ENCODE measurements at places on chromosomes 7 and 10. TPM values are rescaled to one million over a fixed set of nuclear protein-coding genes. Genes with fewer than 3 reads are reported as not detected.

Gene FAM237B
- not detected for total RNA-seq

Gene IL2RA
- 1,808 TPM for total RNA-seq

Gene FAM131B
- total RNA-seq: 1.3 TPM

DNA sequence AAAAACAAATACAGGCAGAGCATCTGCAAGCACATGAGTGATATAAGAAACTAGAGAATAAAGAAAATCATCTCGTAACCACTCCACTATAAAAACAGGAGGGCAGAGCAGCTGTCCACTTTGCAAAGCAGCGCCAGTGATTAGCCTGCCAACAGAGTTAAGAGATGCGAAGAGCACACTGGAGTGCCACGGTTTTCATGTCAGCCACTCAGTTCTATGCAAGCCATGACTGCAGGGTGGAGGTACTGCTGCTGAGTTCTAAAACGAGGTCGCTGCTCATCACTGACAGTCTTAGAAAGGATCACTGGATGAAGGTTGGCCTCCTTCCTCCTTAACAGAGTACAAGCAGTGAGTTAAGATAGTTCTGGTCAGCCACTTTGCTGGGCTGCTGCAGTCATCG lies 58.5 kb downstream of the FGFR2 start:
- H3K4me3 ChIP-seq: no peak overlapping the region
- H3K27me3 ChIP-seq: no peaks in the 10 kb centered on the region
- H3K36me3 ChIP-seq: no peaks in the 10 kb centered on the region
- no peak overlapping the region for H3K27ac ChIP-seq
- no peak for DNase-seq

GRCh38 chr10:29189256-29189655 lies 99.6 kb upstream of the LYZL1 start:
- no peak overlapping the region for H3K27ac ChIP-seq
- H3K36me3 ChIP-seq: no peaks in the 10 kb centered on the region
- peaks cover 4% of the 10 kb centered on the region for H3K27me3 ChIP-seq
- H3K4me3 ChIP-seq: no peak overlapping the region
- no peaks in the 10 kb centered on the region for H3K4me1 ChIP-seq

DNA sequence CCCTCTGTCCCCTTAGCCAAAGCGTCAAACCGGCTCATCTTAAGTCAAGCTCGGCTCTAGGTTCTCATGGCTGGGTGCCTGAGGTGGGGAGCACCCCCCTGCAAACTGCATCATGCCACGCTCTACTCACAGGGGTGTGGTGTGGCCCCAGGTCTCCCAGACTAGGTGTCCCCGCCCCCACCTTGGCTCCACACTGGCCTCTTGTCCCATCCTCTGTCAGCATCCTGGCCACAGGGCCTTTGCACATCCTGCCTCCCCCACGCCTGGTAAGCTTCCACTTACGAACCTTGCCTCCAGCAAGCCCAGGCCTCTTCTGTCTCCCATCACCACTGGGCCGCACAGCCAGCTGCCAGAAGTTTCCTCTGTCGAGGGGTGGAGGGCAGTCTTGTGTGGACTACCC lies 20.2 kb upstream of the GRIFIN start:
- H3K4me1 ChIP-seq: no peaks in the 10 kb centered on the region
- no peak for DNase-seq
- H3K36me3 ChIP-seq: no peaks in the 10 kb centered on the region
- H3K27ac ChIP-seq: no peak overlapping the region
- H3K4me3 ChIP-seq: no peak overlapping the region

DNA sequence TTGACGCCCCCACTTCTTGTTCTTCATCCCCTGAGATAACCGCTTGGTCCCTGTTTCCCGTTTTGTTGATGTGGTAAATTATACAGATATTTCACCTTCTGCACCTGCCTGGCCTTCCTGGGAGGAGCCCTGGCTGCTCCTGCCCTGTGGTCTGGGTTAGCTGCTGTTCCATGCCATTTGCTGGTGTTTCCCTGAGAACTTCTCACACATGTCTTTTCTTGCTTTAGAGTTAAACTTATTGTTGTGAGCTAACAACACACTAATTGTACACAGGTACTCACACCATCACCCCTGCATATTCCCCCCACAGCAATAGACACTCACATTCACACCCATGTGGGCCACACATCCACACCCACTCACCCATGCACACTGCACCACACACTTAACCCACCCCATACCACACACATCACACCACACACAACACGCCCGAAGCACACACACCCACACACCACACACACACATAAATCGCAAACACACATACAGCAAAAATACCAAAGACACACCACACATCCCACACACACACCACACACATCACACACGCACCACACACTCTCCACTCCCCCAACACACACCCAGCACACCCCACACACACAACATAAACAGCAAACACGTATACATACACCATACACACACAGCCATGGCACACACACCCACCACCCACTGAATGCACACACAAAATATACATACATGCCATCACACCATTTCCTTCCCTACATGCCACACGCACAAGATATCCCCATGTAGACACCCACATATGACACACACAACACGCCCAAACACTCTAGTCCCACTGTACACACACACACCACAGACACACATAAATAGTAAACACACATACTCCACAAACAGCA lies 19.4 kb upstream of the ANTXRL start:
- H3K27ac ChIP-seq: no peak overlapping the region
- no peak overlapping the region for H3K4me3 ChIP-seq
- DNase-seq: no peak
- peaks cover 16% of the 10 kb centered on the region for H3K4me1 ChIP-seq
- no peaks in the 10 kb centered on the region for H3K27me3 ChIP-seq

- H3K27me3 ChIP-seq: no peaks in the 10 kb centered on the region
- H3K4me1 ChIP-seq: peaks cover 71% of the 10 kb centered on the region
- H3K36me3 ChIP-seq: peaks cover 15% of the 10 kb centered on the region
- DNase-seq: no peak
These were observed 119.3 kb downstream of the CABCOCO1 start for GRCh38 chr10:61781969-61782403.

DNA sequence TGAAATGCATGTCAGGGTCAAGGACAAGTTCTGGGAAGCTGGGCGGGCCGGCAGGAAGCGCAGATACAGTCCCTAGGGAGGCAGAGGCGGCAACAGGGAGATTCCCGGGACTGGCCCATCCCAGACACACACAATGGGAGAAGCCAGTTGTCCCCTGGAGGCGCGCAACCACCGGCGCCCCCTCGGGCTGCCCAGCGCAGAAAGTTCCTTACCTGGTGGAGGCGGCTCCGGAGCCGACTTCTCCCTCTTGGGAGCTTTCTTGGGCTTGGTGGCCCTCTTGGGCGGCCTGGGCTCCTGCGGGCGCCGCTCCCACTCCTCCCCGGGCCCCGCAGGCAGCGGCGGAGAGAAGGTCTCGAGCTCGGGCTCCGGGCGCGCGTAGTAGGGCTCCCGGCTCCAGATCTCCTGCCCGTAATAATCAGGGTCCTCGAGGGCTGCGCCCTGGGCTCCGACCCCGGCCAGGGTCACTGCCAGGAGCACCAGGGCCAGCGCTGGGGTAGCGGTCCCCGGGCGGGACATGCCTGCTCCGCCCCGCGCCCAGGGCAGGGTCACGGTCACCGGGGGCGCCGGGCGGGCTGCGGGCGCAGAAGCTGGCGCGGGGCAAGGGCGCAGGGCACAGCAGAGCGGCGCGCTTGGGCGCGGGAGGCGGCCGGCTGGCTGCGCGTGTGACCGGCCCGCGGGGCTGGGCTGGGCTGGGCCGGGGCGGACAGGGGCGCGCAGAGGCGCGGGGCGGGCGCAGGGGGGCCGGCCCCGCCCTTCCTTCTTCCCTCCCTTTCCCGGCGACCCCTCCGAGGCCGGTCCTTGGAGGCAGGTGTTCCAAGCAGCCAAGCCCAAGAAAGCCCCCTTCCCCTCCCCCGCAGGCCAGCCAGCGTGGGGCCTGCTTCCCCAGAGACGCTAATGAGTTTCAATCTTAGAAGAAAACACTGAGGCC lies at the start of gene CPXM2:
Gene CPXM2 (minus strand): TSS at position 664 of the 928 bp plus-strand sequence. CDS start 148 bp downstream, at position 516.
- H3K36me3 ChIP-seq: no peaks in the 10 kb centered on the region
- peaks cover 25% of the 10 kb centered on the region for H3K27me3 ChIP-seq
- H3K27ac ChIP-seq: no peak within 1 kb of the TSS

DNA sequence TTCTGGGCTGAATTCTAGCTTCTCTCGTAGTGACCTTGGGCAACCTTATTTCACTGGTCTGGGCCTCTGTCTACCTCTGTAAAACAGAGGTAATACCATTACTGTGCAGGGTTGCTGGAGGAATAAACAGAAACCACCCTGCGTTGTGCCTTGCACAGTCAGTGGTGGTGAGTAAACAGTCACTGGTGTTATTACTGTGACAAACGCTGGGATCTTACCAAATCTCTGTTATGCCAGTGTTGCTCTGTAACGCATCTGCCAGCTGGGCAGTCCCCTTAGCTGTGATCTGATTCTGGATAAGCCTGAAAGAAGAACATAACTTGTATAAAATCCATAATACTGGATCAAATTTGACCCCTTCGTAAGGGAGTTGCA lies 49.4 kb downstream of the NOD1 start:
- peaks cover 56% of the 10 kb centered on the region for H3K36me3 ChIP-seq
- no peak for DNase-seq
- H3K27ac ChIP-seq: no peak overlapping the region
- H3K27me3 ChIP-seq: no peaks in the 10 kb centered on the region
- no peaks in the 10 kb centered on the region for H3K4me1 ChIP-seq

- DNase-seq: peak; percentile 60
- peaks cover 30% of the 10 kb centered on the region for H3K4me1 ChIP-seq
- peaks cover 69% of the 10 kb centered on the region for H3K36me3 ChIP-seq
These were observed 836 bp downstream of the KMT2E start for GRCh38 chr7:105014693-105015389.

DNA sequence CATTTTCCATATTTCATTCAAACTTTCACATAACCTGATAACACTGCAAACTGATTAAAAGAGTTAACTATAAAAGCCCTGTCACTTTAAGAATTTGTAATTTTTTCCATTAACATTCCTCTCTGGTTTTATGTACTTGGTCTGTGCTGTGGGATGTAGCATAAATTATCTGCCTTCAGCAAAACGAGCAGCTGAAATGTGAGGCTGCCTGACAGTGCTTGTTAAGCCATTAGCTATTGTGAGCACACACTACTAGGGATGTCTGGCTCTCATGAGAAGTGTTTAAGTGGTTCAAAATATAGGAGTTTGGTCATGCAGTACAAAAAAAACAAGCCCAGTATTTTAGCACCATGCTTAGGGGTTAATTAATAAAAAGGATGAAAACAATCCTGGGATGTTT lies 63.0 kb downstream of the HOXA1 start:
- H3K4me1 ChIP-seq: peaks cover 17% of the 10 kb centered on the region
- H3K36me3 ChIP-seq: no peaks in the 10 kb centered on the region
- H3K4me3 ChIP-seq: no peak overlapping the region

DNA sequence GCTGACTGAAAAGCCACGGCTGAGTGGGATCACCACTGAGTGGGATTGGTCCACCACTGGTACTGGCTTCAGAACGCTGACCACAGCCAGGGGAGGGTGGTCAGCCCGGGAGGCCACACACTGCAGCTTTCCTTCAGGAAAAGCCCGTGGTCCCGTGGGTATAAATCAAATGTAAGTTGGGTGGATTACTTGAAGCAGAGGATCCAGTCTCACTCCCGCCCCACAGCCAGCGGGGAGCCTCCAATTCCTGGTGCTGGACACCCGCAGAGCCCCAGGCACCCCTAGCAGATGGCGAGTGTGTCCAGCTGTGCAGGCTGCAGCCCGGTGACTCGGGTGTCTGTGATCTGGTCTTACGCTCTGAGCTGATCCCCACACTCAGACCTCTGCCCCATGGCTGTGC lies 231.1 kb upstream of the ZNF32 start:
- no peak overlapping the region for H3K4me3 ChIP-seq
- H3K36me3 ChIP-seq: no peaks in the 10 kb centered on the region
- H3K27me3 ChIP-seq: peaks cover 3% of the 10 kb centered on the region
- H3K4me1 ChIP-seq: peaks cover 1% of the 10 kb centered on the region

- no peak overlapping the region for H3K4me3 ChIP-seq
- peaks cover 66% of the 10 kb centered on the region for H3K4me1 ChIP-seq
- peaks cover 4% of the 10 kb centered on the region for H3K27me3 ChIP-seq
- DNase-seq: no peak
- peaks cover 45% of the 10 kb centered on the region for H3K36me3 ChIP-seq
These were observed 6.5 kb downstream of the FAM53B start for GRCh38 chr10:124737708-124738107.

- no peaks in the 10 kb centered on the region for H3K36me3 ChIP-seq
- H3K27ac ChIP-seq: peak overlapping the region; percentile 4
- DNase-seq: no peak
- H3K4me1 ChIP-seq: peaks cover 50% of the 10 kb centered on the region
- H3K27me3 ChIP-seq: no peaks in the 10 kb centered on the region
- H3K4me3 ChIP-seq: no peak overlapping the region
These were observed 84.7 kb downstream of the MAPK8 start for GRCh38 chr10:48390933-48391845.

GRCh38 chr7:98795741-98796493 lies 73.9 kb downstream of the TMEM130 start:
- H3K27me3 ChIP-seq: peaks cover 2% of the 10 kb centered on the region
- no peaks in the 10 kb centered on the region for H3K36me3 ChIP-seq
- H3K27ac ChIP-seq: peak overlapping the region; percentile 63

DNA sequence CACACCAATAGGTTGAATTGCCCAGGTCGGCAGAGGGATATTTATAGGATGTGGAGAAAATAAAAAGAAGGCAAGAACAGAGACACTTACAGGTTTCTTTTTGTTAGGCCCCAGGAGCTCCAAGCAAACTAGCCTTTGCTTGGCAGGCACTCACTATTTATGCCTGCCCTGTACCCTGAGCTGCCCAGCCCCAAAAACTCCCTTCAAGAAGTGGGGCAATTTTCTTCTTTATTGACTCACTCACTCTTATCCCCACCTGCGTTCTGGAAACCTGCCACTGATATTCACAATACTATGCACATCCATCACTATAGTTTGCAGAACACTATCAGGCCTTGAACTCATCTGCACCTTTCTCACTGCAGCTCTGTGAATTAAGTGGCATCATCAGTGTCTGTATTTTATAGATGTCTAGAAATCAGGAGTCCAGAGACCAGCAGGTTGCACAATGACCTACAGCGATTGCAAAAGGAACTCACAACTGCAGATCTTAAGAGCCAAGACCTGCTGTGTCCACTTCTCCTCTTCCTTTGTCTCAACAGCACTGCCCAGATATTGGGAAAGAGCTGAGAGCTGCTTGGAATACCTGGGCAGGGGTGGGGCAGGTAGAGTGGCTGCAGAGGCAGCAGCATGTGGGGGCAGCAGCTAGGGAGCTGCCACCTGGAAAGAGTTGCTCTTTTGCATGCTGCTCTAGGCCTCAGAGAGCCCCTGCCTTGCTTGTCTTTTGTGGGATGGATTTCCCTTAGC lies at the start of gene SFTPD:
Gene SFTPD (minus strand): TSS at position 130 of the 747 bp plus-strand sequence. CDS start 2,446 bp downstream, outside the sequence.
- H3K36me3 ChIP-seq: no peaks in the 10 kb centered on the region
- DNase-seq: no peak
- H3K4me1 ChIP-seq: no peaks in the 10 kb centered on the region
- H3K27me3 ChIP-seq: peaks cover 6% of the 10 kb centered on the region
- no peak within 1 kb of the TSS for H3K4me3 ChIP-seq

- H3K27me3 ChIP-seq: no peaks in the 10 kb centered on the region
- H3K36me3 ChIP-seq: no peaks in the 10 kb centered on the region
- no peak overlapping the region for H3K27ac ChIP-seq
These were observed 509.5 kb downstream of the PLXNA4 start for GRCh38 chr7:132066761-132067171.

- H3K4me1 ChIP-seq: peaks cover 1% of the 10 kb centered on the region
- no peak overlapping the region for H3K27ac ChIP-seq
- DNase-seq: no peak
These were observed 11.3 kb downstream of the SAP25 start for GRCh38 chr7:100562195-100563099.

All from activated T-helper 2 cell treated with anti-CD3 and anti-CD28 coated beads, Interferon-gamma antibody, Interleukin-2, Interleukin-4, amounts not matched to agents 10 μg/mL and 5 μg/mL and 100 μg/mL, durations not matched to agents 14 hours and 24 hours and 36 hours (primary cell).